Dorsolateral prefrontal cortex (tissue), 122 donors: ENCODE measurements at places on chromosomes 5 and 9.

DNA sequence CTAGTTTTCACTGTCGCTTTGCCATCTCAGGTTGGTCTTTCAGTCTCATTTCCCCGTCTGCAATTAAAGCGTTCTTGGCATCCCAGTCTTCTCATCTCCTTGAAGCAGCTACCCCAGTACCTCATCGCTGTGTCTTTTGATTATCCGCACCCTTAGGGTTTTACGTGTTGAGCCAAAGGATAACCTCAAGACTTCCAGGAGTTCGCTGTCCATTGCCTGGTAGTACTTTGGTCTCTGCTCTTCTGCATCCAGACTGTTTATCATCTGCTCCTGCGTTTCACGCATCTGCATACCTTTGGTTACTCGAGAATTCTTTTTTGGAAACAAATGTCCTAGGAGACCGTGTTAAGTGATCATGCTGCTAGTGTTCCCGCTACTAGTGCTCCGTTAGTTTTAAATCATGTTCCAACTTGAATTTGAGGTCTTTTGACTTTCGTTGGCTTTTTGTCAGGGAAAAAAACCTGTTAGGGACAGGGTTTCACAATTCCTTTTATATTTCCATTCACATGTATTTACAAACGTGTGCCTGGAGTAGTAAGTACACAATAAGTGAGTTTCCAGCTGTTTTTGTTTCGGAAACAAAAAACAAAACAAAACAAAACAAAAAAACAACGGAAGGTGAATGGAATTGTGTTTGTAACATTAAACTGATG, 888 bp downstream of the RABGAP1 start:
- no peak for DNase-seq

GRCh38 chr5:111556501-111556900, 44.2 kb upstream of the STARD4 start:
- DNase-seq = no peak

DNA sequence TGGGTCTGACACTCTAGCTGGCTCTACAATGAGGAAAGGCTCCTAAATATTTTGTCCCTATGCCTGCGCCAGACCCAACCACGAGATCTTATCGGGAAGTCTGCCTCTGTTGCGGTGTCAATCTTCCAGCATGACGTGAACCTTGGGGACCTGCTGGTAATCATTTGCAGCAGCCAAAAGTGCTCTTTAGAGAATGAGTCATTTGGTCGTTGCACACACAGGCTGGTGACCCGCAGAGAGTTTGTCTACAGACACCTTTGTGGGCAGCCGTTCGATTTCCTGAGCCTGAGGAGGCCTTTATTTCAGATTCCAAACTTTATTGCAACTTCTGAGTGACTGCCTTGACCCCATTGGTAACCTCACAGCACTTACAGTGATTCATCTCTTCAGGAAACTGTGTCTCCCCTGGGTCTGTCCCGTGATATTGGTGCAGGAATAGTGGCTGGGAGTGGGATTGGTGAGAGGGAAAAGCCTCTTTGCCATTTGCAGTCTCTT, 326.1 kb downstream of the NSG2 start:
- DNase-seq = no peak

GRCh38 chr9:110502842-110503241, 76.7 kb downstream of the SVEP1 start:
- DNase-seq = no peak

DNA sequence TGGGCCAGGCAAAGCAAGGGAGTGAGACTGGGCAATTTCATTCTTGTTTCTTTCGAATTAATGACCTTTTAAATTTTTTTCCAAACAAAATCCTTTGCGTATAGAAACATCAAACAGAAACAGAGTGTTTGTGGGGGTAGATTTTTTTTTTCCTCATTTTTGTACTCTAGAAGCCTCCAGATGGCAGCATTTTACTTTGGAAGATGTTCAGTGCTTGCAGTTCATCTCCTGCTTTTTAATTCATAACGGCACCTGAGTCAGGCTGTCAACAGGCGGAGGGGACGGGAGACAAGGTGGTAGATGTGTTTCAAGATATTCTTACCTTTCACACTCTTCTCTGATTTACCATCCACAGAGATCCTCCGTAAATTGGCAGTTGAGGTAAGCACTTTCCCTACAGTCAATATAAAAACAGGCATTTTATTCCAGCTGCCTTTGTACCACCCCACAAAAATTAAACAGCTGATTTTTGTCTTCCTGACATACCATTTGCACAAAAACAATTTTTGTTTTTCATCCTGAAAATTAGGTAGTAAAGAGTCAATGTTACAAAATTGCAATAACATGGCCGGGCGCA, 99.5 kb upstream of the FBXL17 start:
- DNase-seq = no peak

- DNase-seq = no peak
Measured at GRCh38 chr9:7103367-7103766, 345.6 kb downstream of the KDM4C start.

DNA sequence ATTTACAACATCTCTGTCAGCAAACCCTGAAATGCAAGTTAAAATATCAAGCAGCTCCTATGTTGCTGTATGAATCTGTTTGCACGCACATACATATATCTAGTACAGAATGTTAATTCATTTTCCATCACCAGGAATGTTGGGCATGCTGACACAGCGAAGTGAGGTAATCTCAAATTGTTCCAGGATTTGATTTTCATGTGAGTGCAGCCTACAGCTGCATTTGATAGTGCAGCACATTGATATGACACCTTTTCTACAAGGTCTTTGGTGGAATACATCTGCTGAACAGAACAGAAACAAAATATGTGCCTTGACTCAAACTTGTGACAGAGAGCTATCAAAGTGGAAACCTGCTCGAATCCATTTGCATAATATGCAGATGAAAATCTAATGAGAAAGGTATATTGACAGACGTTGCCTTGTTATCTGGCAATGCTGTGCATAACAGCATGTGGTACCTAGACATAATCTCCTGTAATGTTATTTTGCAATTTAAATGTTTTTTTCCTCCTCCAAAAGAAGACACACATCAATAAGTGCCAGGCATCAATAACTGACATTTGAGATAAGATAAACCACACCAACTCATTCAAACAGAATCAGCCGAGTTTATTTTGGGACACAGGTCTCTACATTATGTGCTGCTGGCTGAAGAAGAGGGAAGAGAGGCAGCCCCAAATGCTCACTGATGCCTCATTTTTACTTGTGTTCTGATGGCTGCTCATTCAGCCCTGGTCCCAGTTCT, 512.2 kb downstream of the ZNF608 start:
- no peak for DNase-seq
